ENCODE measurements at places on chromosomes 16 and 17.

DNA sequence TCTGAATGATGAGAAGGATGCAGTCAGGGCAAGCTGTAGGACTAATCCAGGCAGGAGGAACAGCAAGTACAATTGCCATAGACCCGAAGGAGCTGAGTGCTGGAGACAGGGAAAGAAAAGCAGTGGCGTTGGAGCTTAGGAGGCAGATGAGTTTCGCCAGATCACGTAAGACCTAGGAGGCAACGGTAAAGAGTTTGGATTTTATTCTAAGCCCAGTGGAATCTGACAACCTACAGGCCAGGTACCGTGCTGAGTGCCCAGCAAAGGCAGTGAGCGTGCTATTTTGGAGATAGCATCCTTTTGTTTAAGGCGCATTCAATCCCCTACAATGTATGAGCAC lies 1.2 kb downstream of the USP43 start:
- DNase-seq = no peak

- no peak for DNase-seq
These were observed 49.0 kb downstream of the RTN4RL1 start for GRCh38 chr17:1976000-1976682.

GRCh38 chr17:57869617-57870282 lies 19.9 kb upstream of the MRPS23 start:
- no peak for DNase-seq

DNA sequence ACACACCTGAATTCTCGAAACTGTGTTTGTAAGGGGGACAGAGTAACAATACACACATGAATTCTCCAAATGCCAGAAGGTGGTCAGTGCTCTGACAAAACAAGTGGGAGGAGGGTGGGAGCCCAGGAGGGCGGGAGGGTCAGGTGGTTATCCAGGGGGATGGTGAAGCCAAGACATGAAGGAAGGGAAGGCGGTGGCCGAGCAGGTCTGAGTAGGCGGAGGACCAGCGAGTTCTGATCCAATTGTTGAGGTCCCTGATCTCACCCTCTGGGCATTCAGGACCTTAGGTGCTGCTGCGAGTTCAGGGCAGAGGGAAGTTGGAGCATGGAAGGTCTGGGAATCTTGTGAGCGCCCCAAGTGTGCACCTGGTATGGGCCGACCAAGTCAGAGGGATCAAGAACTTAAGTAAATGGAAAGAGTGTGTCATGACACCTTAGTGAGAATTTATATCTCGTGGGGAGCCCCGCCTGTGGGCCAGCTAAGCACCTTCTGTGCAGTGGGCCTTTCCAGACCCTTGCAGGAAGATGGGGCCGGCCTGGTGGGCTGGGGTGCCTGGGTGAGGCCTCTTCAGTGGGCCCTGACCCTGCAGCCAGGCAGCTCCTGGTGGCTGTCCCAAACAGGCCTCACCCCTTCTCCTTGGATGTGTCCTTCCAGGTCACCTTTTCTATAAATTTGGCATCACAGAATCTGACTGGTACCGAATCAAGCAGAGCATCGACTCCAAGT lies 86.1 kb downstream of the NPIPB11 start:
- DNase-seq = no peak

GRCh38 chr17:81200695-81201580 lies 21.8 kb downstream of the CEP131 start:
- DNase-seq = peak; percentile 59

GRCh38 chr16:2170080-2170479 lies 14.5 kb downstream of the TRAF7 start:
- DNase-seq = no peak

Data from left cardiac atrium (tissue), 4 donors.